GM03348 (cell line): ENCODE measurements at places on chromosomes 5 and 9.

- DNase-seq = no peak
Measured at GRCh38 chr9:87441251-87441650, 56.4 kb upstream of the DAPK1 start.

DNA sequence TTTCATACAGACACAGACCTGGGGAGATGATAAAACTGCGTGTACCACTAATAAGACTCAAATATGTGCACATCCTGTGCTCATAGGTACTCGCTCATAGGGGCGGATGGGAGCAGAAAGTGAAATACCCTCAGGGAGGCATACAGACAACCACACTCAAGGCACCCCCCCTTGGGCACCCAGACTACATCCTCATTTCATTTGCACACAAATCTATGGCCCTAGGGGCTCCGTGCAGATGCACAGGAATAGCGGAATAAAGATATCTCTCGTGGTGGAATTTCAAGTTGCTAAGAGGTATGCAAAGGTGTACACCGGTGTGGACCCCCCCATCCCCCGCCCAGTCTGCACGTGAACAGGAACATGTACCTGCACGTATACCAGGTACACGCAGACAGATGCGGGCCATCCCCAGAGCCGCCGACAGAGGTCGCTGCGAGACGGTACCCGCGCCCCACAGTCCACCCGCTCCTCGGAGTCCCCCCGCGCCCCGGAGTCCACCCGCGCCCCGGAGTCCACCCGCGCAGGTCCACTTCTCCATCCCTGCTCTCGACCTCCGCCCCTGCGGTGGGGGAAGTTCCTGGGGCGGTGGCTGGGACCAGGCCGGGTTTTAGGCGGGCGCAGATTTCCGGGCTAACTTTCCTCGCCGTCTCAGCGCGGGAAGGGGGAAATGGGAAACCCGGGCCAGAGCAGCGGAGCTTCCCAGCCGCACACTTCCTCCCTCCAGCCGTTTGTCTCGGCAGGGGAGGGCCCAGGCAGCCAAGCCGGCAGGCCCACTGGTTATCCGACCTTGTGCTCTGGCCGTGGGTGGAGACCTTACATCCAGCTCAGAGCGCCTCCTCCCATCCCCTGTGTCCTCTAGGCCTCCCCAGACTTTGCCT is 1.0 kb upstream of the IL12B start:
- DNase-seq = peak; percentile 77

- DNase-seq = no peak
Measured at GRCh38 chr9:135802876-135803419, 101.0 kb downstream of the KCNT1 start.

DNA sequence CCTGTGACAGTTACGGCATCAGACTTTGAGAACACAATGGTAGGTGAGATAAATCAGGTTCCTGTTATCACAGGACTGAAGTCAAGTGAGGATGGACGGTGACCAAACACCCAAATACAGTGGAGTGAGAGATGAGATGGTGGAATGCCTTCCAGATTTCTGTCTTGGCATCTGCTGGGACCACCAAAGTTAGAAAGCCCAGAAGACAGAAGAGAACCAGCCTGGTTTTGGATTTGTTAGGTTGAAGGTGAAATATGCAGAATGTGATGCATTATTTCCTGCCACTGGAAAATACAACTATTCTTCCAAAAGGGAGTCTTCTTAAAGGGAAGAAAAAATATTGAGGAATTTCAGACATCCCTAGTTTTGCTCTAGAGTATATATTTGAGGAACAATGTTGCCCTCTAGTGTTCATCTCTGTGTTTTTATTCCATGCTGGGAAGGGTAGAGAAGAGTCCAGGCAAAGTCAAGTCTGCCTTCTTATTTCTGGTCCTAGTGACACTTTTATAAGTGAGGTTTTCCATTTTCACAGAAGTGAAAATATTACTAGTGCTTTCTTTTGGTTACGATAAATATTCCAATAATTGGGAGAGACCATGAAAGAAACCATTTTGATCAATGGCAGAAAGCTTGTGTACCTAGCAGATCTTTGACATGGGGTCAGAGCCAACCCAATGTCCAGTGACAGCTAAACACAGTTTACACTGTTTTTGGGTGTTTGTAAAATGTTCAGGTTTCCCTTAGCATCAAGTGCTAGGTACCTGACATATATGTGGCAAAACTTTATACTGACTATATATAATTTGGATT is 142.3 kb upstream of the ANKH start:
- DNase-seq = peak; percentile 60

DNA sequence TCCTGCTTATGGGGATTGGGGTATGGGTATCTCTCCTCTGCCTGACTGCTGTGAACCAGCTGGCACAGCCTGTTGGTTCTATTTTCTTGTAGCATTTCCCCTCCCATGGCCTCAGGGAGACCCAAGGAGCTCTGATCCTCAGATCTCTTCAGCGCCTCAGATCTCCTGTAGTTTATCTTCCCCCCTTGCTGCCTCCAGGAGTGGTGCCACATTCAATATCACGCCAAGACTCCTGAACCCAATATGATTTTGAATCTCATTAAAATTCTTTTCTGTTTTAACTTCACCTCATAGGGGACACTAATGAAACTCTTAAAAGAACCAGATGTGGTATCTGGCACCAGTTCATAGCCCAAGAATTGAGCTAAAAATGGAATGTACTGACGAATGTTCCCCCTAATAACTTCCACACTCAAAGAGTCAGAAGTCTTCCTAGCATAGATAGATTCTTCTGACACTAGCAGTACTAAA is 59.6 kb upstream of the LIFR start:
- DNase-seq = peak; percentile 15
